ENCODE measurements at places on chromosomes 12 and 14.

DNA sequence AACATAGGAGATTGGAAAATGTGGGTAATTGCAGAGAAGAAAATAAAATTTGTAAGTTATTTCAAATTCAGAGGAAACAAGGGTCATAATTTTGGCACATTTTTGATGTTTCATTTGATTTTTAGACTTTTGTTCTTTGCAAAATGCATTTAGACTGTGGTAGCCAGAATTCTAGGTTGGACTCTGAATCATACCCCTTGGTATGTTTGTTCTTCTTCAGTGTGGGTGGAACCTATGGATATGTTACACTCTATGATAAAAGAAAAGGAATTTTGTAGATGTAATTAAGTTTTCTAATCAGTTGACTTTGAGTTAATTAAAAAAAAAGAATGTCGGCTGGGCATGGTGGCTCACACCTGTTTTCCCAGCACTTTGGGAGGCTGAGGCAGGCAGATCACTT lies 827.0 kb downstream of the AACS start:
- no peaks in the 10 kb centered on the region for H3K36me3 ChIP-seq
- H3K27me3 ChIP-seq, result no peaks in the 10 kb centered on the region
- H3K4me3 ChIP-seq, result no peak overlapping the region
- no peaks in the 10 kb centered on the region for H3K4me1 ChIP-seq
- no peak for DNase-seq

- peaks cover 11% of the 10 kb centered on the region for H3K36me3 ChIP-seq
- H3K4me1 ChIP-seq, result no peaks in the 10 kb centered on the region
- H3K4me3 ChIP-seq, result no peak overlapping the region
- no peak overlapping the region for H3K27ac ChIP-seq
- H3K27me3 ChIP-seq, result no peaks in the 10 kb centered on the region
These were observed 584.6 kb downstream of the ALG10 start for GRCh38 chr12:34606749-34607519.

GRCh38 chr14:106875503-106875902 lies 1349.1 kb downstream of the TMEM121 start:
- H3K4me1 ChIP-seq, result peaks cover 10% of the 10 kb centered on the region
- H3K27ac ChIP-seq, result no peak overlapping the region
- no peak overlapping the region for H3K4me3 ChIP-seq
- H3K36me3 ChIP-seq, result no peaks in the 10 kb centered on the region

GRCh38 chr14:87430214-87430613 lies 562.8 kb downstream of the GALC start:
- DNase-seq, result no peak
- no peak overlapping the region for H3K27ac ChIP-seq
- no peaks in the 10 kb centered on the region for H3K36me3 ChIP-seq

- peaks cover 13% of the 10 kb centered on the region for H3K36me3 ChIP-seq
- no peaks in the 10 kb centered on the region for H3K27me3 ChIP-seq
- peak; percentile 52 for DNase-seq
- no peak overlapping the region for H3K4me3 ChIP-seq
- H3K27ac ChIP-seq, result peak overlapping the region; percentile 74
- H3K4me1 ChIP-seq, result peaks cover 64% of the 10 kb centered on the region
These were observed 51.9 kb downstream of the SYNE3 start for GRCh38 chr14:95464514-95464913.

- H3K27ac ChIP-seq, result no peak overlapping the region
- H3K36me3 ChIP-seq, result peaks cover 3% of the 10 kb centered on the region
- H3K27me3 ChIP-seq, result no peaks in the 10 kb centered on the region
- DNase-seq, result no peak
These were observed 9.9 kb downstream of the ATG14 start for GRCh38 chr14:55401751-55402150.

- H3K4me1 ChIP-seq, result peaks cover 88% of the 10 kb centered on the region
- peak overlapping the region; percentile 93 for H3K27ac ChIP-seq
- peak; percentile 93 for DNase-seq
- peaks cover 44% of the 10 kb centered on the region for H3K36me3 ChIP-seq
- peak overlapping the region; percentile 44 for H3K4me3 ChIP-seq
These were observed 42.0 kb downstream of the TRAF3 start for GRCh38 chr14:102819176-102819628.

GRCh38 chr12:2306735-2307134 lies 253.9 kb downstream of the CACNA1C start:
- peaks cover 2% of the 10 kb centered on the region for H3K27me3 ChIP-seq
- DNase-seq, result no peak
- no peaks in the 10 kb centered on the region for H3K36me3 ChIP-seq
- no peak overlapping the region for H3K27ac ChIP-seq

DNA sequence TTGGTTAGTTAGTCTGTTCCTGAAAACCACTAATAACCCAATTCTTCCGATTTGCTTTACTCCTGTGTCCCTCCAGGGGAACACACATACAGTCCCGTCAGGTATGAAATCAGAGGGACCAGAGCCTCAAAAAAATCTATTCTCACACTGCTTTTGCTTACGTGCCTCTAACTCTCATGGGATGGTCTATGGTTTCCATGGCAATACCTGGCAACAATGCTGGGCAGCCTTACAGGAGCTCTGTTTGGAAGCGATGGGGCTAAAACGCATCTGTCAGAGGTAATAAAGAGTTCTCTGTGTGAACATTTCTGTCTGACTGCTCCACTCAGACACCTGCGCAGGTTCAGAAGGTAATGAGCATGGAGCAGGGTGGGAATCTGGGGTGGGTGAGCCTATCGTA lies 376.2 kb downstream of the GXYLT1 start:
- no peak overlapping the region for H3K27ac ChIP-seq
- H3K4me3 ChIP-seq, result no peak overlapping the region
- no peaks in the 10 kb centered on the region for H3K4me1 ChIP-seq
- H3K27me3 ChIP-seq, result no peaks in the 10 kb centered on the region

DNA sequence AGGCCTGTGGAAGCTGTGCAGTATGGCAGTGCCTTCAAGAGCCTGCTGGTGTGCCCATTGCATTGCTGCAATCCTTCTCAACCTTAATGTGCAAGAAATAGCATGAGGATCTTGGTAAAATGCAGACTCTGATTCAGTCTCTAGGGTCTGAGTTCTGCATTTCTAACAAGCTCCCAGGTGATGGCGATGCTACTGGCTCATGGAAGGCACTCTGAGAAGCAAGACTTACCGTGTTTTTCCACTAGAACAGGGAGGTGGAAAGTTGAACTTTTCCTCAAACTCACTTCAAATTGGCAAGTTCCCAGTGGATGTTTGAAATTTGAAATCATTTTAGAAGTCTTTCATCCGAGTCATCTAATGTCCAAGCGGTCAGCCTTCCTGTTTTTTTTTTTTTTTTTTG lies 55.5 kb downstream of the MYRFL start:
- H3K36me3 ChIP-seq, result no peaks in the 10 kb centered on the region
- H3K4me1 ChIP-seq, result peaks cover 4% of the 10 kb centered on the region
- DNase-seq, result no peak
- no peak overlapping the region for H3K4me3 ChIP-seq
- peaks cover 11% of the 10 kb centered on the region for H3K27me3 ChIP-seq
- H3K27ac ChIP-seq, result no peak overlapping the region

DNA sequence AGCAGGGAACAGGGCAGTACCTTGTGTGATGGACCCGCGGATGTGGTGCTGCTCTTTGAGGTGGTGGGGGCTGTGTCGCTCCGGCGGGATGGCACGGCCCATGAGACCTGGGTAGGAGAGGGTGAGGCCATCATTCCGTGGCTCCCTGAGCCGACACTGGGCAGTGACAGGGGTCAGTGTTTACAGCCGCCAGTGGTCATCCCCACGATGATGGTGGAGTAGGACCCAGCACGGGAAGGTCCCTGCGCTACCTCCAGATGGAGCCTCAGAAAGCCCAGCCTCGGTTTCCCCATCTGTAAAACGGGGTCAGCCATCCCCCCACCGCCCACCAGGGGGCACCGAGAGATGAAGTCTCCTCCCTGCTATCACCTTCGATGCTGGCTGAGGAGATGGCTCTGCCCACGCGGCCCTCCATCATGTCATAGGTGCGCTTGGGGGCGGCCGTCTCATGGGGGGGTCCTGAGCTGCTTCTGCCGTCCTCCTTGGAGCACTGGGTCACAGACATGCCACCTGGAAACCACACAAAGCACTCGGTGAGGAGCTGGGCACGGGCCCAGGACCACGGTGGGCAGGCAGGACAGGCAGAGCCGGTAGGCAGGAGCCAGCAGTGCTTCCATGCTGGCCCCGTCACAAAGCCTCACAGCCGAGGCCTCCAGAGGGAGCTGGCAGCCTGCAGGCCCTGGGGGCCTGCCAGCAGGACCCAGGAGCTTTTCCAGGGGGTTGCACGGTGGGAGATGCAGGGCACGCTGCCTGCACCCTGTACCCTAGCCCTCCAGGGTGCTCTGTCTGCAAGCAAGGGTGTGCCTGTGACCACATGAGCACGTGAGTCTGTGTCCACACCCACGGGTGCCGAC lies 53.1 kb downstream of the RFLNA start:
- peak; percentile 43 for DNase-seq
- no peak overlapping the region for H3K27ac ChIP-seq
- H3K4me1 ChIP-seq, result no peaks in the 10 kb centered on the region
- no peaks in the 10 kb centered on the region for H3K27me3 ChIP-seq
- H3K36me3 ChIP-seq, result peaks cover 17% of the 10 kb centered on the region

DNA sequence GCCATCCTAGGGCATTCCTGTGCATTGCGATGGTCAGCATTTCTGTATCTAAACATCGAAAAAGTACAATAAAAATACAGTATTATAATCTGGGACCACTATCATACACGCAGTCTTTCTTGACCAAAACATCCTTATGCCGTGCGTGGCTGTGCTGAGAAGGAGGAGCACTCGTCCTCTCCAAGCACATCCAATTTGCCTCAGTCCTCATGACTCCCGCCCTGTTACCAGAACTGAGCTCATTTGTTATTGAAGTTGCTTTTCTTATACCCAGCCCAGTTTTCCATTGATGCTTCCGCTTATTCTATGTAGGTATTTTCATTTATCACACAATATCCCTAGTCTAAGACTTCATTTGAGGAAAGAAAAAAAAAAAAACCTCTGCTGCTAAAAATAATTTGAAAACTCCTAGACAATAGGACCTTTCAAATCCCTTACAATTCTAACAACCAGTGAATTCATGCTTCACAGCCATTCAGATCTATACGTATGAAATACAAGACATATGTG lies 236.9 kb upstream of the PLEKHG7 start:
- H3K36me3 ChIP-seq, result no peaks in the 10 kb centered on the region
- H3K4me1 ChIP-seq, result peaks cover 61% of the 10 kb centered on the region
- no peaks in the 10 kb centered on the region for H3K27me3 ChIP-seq
- no peak overlapping the region for H3K4me3 ChIP-seq
- DNase-seq, result no peak

All from activated naive CD4-positive, alpha-beta T cell treated with anti-CD3 and anti-CD28 coated beads for 36 hours (primary cell).